ENCODE measurements at places on chromosomes 1 and 21.

GRCh38 chr1:171833091-171833825, 8.0 kb upstream of the DNM3 start:
- DNase-seq, result no peak

DNA sequence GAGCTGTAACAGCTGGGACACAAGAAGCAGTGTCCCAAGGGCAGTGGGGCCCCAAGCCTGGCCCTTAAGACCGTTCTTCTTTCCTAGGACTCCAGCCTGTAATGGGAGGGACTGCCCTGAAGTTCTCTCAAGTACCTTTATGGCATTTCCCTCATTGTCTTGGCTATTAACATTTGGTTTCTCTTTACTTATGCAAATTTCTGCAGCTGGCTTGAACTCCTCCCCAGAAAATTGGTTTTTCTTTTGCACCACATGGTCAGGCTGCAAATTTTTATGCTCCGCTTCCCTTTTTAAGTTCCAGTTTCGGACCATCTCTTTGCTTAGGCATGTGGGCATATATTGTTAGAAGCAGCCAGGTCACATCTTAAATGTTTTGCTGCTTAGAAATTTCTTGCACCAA, 3.1 kb upstream of the MROH9 start:
- no peak for DNase-seq

GRCh38 chr1:40868051-40868723, 6.0 kb upstream of the CITED4 start:
- no peak for DNase-seq

- no peak for DNase-seq
Measured at GRCh38 chr1:34147301-34147700, 17.7 kb downstream of the CSMD2 start.

- DNase-seq, result no peak
Measured at GRCh38 chr1:11629184-11630016, 24.8 kb downstream of the FBXO2 start.

- DNase-seq, result no peak
Measured at GRCh38 chr1:11940260-11940921, 5.9 kb downstream of the PLOD1 start.

DNA sequence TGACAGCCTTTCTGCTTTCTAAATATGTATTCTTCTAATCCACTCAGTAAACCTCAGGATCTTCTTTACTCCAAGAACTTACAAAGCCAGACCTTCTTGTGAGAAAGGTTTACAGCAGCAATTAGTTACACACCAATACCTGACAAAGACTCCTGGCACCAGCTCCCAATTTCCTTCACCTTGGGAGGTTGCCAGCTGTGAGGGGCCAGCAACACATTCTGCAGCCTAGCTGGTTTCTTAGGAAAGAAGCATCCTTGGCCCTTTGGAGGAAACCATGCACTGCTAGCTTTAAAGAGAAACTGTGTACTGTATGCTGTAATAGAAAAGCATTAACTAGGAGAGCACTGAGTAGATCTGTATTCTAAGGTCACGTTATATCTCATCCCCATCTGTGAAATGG, 10.8 kb downstream of the FYB2 start:
- no peak for DNase-seq

- DNase-seq, result no peak
Measured at GRCh38 chr1:219657186-219657585, 44.3 kb upstream of the ZC3H11B start.

DNA sequence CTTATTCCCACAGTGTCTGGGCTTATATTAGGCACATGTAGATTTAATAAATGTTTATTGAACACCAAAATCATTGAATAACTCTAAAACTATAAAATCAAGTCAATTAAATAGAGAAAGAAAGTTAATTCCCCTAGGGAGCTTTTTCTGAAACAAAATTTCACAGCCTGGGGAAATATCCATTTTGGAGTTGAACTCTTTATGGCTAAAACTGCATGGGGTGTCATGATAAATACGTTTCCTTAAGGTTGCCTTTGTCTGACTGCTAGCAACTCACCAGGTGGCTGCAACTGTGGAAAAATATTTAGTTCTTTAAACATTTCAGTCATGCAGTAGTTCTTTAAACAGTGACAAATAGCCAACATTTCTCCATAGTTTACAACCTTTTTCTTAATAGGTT, 496.1 kb downstream of the LRRIQ3 start:
- no peak for DNase-seq
